ENCODE measurements at places on chromosomes 4 and X. TPM values are rescaled to one million over a fixed set of nuclear protein-coding genes. Genes with fewer than 3 reads are reported as not detected.

Gene CTSO
- 25.8 TPM for total RNA-seq

Gene MAGEE1
- 2.9 TPM for total RNA-seq

Gene TAF7L
- 0.20 TPM for total RNA-seq

Gene FOXP3
- 0.07 TPM for total RNA-seq

Gene DCHS2
- not detected for total RNA-seq

Gene CDX4
- total RNA-seq = not detected

Gene DSPP
- not detected for total RNA-seq

Gene RBM46
- under 0.01 TPM for total RNA-seq

Gene CFP
- 0.07 TPM for total RNA-seq

Gene DDX53
- total RNA-seq = not detected

Gene HSD17B10
- 38.8 TPM for total RNA-seq

Gene SPANXA2
- not detected for total RNA-seq

Gene REELD1
- total RNA-seq = not detected

Gene PNMA6F
- not detected for total RNA-seq

Gene RTL5
- 5.3 TPM for total RNA-seq

Gene RTL9
- 0.13 TPM for total RNA-seq

Gene ATP1B4
- not detected for total RNA-seq

Gene GATA1
- total RNA-seq = not detected

Gene CSAG3
- not detected for total RNA-seq

Gene APELA
- not detected for total RNA-seq

Gene NHS
- 4.4 TPM for total RNA-seq

Gene SLC4A4
- total RNA-seq = 7.5 TPM

Gene BEX2
- total RNA-seq = 1.0 TPM

Gene RNF150
- 3.3 TPM for total RNA-seq

Gene BEND4
- not detected for total RNA-seq

Gene SRPX2
- 210 TPM for total RNA-seq

Gene GUCY1B1
- 4.9 TPM for total RNA-seq

Gene USP51
- 2.3 TPM for total RNA-seq

Gene FGFR3
- total RNA-seq = 0.59 TPM

Gene KLHL13
- 10.6 TPM for total RNA-seq

Gene OTOP1
- not detected for total RNA-seq

Gene HSFX4
- total RNA-seq = not detected

Gene ASMT
- 0.07 TPM for total RNA-seq
